ENCODE measurements at places on chromosomes 2 and 18.

DNA sequence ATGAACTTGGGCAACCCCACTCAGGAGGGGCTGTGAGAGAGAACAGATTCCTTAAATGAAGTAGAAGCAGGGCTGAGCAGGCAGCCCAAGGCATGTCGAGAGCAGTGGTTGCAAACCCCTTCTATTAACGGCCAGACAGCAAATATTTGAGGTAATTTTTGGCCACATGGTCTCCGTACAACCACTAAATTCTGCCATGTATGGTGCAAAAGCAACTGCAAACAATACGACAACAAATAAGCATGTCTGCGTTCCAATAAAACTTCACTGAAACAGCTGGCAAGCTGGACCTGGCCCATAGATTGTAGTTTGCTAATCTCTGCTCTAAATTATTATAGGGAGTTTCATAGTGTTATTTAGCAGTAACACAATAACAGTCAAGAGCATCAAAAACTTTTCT lies 217.0 kb upstream of the ZNF521 start:
- no peak for DNase-seq

GRCh38 chr2:67904566-67904965 lies 158.2 kb downstream of the C1D start:
- DNase-seq, result no peak

DNA sequence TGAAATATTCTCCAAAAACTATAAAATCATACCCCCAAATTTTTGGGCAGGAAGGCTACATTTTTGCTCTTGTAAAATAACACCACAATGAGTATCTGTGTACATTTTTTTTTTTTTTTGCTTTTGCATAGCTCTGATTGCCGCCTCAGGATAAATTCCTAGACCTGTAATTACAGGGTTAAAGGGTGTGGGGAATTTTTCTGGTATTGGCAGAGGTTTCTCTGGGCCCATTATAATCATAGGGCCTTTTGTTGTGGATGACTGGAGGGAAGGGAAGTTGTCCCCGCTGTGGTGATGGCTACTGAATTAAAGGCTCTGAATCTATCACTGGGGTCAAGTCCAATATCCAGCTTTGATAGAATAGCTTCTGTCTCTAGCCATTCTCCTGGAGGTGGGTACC lies 26.6 kb downstream of the CCDC195 start:
- DNase-seq, result no peak

- no peak for DNase-seq
Observed at GRCh38 chr2:5374762-5375161, 317.4 kb upstream of the SOX11 start.

GRCh38 chr2:241612156-241613016 lies 24.6 kb downstream of the THAP4 start:
- DNase-seq, result peak; percentile 24

DNA sequence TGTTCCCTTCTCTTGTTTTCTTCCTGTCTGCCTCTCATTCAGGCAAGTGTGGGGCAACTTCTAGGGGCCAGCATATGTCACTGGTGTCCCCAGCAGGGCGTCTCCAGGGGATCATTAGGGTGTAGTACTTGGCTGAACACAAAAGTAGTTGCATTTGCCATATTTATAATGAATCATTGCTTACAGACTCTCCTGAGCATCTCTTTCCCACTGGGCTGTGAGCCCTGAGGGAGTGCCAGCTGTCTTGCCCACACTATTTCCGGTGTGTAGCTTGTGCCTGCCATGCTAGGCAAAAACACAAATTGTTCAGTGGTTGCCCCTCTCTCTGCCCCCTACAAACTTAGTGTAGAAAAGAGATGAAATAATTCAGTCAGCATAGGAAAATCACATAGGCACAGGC lies 40.8 kb upstream of the SCLY start:
- no peak for DNase-seq

- no peak for DNase-seq
Observed at GRCh38 chr2:192002418-192002817, 155.5 kb upstream of the CAVIN2 start.

DNA sequence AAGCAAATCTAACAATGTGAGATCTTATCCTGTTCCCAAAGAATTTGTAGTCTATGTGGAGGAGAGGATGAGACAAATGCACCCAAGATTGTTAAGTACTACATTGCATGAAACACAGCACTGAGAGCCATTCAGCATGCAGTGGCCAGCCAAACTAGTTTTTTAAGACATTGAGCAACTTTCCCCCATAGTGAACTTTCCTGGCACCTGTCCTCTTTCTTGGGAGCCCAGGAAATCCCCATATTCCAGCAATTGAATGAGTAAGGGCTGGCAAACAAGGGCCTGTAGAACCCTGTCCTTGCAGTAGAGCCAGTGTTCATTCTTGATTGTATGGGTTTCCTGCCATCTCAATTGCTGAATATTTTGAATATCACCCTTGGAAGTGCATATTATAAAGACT lies 58.8 kb upstream of the FIGN start:
- DNase-seq, result peak; percentile 53

DNA sequence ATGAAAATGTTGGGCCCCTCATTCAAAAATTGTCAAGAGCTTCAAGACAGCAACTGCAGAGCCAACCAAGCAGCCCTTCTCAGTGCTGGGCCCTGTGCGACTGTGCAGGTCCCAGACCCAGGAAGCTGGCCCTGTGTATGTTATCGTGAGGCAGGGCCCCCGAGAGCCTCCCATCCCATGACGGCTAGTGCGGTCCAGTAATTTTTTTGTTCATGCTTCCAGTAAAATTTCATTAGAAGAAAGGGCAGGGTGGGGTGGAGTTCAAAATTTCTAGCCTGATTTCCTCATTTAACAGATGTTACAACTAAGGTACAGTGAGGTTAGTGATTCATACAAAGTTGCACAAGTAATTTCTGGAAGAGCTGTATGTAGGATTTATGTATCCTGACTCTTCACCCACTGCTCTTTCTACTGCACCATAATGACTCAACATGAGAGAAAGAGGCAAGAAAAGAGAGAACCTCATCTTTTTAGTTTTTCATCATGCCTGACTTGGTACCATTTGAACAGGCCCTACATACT lies 105.5 kb downstream of the ZEB2 start:
- DNase-seq, result peak; percentile 94

DNA sequence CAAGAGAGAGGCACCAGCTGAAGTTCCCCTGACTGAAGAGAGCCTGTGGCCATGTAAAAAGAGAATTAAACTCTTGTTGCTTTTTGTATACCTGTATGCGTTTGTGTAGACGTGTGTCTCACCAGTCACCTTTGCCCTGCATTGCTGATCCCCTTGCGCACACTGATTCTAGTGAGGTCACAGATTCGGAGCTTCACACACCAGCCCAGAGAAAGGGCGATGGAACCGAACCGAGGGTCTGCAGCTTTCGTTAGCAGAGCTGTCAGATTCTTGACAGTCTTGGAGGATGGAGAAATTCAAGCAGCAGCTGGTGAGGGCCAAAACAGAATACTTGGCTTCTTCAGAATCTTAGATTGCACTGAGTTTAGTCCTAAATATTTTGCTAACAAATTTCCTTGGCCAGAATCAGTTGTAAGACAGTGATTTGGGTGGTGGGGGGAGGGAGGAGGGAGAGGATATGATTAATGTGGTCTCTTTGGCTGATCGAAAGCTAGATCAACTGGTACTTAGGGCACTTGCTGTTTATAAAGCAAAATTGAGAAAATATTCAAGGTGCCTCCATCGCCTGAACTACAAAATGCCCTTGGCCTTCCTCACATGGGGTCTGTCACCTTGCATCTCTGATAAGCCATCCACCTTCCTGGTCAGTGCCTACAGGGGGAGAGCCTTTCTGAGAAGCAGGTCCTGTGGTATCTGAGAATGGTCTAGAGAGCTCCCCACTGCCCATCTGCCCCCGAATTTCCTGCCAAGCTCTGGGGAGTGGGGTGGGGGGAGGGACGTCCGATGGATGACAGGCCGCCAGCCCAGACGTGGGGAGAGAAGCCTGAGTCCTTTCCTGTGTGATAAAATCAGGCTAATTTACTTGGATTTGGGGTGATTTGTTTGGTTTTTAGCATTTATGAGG lies 123.5 kb downstream of the CABLES1 start:
- no peak for DNase-seq

DNA sequence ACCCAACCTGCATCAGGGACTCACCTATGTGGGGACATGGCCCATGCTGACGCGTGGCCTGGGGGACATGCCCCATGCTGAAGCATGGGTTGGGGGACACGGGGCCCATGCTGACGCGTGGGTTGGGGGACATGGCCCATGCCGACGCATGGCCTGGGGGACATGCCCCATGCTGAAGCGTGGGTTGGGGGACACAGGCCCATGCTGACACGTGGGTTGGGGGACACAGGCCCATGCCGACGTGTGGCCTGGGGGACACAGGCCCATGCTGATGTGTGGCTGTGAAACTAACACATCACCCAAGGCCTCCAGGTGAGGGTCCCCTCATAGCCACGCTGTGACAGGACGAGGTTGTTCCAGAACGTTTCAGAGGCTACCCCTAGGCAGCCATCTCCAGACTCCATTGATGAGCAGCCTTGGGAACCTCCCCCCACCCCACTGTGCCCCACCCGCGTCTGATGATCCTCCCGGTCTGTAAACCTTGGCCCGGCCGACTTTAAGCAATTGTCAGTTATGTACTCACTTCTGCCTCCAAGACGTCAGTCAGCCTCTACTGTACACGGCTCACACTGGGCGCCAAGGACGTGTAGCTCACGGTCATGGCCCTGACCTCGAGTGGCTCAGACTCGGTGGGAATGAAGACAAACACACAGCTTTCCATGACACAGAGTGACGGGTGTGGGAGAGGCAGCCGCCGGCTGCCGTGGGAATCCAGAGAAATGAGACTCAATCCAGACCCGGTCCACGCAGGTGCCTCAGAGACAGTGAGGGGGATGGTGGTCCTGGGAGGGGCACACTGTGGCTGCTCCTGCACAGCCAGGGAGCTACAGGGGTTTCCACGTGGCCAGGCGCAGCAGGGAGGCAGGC lies 50.2 kb upstream of the SLC66A3 start:
- DNase-seq, result no peak

DNA sequence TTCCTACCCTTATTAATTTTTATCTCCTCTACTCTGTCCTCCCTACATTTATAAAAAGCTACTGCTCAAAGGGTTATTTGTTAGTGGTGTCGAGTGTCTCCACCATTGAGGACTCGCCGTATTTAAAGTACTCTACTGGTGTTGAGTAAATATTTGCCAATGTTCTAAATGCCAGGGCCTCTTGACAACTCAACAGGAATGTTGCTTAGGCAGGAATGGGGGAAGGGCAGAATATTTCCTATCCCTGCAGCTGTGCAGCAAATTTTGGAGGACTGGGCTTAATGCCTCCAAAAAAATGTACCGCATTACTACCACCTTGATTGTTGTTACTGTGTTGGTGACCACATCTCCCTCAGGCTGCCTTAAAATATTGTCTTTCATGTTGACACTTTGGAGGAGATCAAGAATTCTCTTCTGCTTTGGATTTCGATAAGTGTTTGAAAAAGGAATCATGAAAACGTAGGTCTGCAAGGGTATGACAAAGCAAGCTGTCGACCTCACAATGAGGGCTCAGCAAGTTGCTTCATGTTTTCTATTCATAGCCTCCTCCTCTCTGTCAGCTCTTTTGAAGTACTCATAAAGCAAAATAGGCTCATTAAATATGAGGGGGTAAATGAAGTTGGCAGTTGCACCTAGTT lies 84.3 kb downstream of the EFEMP1 start:
- peak; percentile 46 for DNase-seq

GRCh38 chr2:49988276-49988675 lies 834.0 kb upstream of the FSHR start:
- DNase-seq, result no peak

GRCh38 chr2:164624316-164624715 lies 3.0 kb upstream of the GRB14 start:
- DNase-seq, result peak; percentile 16

DNA sequence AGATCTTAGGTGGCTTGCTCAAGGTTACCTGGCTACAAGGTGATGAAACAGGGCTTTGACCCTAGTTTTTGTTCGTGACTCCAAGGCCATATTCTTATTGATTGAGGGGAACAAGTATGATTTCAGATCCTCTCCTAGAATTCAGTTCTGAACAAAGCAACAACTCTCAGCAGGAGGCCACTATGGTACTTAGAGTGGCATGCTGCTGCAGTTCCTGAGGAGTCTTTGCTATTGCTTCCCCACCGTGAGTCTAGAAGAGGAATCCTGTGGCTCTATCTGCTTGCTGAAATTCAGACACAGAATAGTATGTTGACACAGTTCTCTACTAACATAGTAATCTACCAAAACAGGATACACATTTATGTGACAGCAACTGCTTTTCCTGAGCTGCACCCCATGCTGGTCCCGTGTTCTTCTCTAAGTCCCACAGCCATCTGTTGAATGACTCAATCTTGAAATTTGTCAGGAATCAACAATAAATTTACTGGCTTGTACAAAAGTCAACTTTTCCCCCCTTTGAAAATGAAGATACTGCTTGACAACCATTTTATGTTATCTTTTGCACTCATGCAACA lies 4.1 kb downstream of the TGFBRAP1 start:
- peak; percentile 30 for DNase-seq

DNA sequence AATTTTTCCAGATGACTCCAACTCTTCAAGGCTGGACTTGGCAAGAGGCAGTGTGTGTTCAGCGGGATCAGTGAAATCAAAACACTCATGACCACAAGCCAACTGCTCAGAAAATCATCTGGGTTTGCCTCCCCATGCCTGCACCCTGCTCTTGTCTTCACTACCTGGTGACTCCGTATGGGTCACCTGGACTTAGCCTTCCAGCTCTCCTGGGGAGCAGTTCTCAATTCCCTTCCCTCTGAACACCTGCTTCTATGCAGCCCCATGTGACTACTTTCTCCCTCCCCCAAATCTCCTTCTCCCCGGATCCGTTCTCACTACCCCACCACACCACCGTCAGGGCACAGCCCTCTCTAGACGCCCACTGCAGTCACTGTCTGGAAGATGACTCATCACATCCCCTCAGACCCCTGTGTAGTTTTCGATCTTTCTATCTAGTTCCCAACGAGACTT lies 130.2 kb upstream of the ID2 start:
- no peak for DNase-seq

DNA sequence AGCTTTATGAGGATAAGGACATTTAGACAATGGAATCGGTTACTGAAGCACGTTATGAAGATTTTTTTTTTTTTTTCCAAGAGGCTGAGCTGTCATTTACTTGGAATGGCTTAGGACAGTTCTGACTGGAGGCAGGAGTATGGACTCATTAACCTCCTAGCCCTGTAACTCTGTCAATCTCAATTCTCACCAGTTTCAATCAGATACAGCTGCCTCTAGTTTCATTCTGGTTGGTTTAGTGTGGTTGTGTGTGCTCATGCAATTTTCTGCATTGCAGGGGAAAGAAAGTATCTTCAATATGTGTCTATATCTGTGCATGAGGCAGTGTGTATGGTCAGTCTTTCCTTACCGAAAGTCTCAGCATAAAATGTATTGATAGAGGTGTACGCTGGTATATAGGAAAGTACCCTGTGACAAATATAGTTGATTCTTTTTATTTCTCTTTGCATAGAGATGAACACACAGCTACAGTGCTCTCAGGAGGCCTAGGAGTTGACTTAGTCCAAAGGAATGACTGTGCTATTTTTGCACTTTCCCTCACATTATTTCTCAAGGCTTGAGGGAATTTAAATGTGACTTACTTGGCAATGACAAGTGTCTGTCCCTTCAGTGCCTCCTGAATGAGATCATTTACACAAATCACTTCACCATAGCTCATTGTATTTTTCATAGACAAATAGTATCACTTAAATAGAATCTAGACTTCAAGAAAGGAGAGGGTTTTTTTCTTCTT lies 50.5 kb upstream of the GRB14 start:
- peak; percentile 8 for DNase-seq
